AG10803 (cell line): ENCODE measurements at places on chromosomes 16 and 17.

- no peak for DNase-seq
These were observed 2448.7 kb downstream of the TP53TG3F start for GRCh38 chr16:35908152-35908551.

GRCh38 chr17:10612957-10613744 is 44.0 kb downstream of the MYH3 start:
- peak; percentile 93 for DNase-seq

DNA sequence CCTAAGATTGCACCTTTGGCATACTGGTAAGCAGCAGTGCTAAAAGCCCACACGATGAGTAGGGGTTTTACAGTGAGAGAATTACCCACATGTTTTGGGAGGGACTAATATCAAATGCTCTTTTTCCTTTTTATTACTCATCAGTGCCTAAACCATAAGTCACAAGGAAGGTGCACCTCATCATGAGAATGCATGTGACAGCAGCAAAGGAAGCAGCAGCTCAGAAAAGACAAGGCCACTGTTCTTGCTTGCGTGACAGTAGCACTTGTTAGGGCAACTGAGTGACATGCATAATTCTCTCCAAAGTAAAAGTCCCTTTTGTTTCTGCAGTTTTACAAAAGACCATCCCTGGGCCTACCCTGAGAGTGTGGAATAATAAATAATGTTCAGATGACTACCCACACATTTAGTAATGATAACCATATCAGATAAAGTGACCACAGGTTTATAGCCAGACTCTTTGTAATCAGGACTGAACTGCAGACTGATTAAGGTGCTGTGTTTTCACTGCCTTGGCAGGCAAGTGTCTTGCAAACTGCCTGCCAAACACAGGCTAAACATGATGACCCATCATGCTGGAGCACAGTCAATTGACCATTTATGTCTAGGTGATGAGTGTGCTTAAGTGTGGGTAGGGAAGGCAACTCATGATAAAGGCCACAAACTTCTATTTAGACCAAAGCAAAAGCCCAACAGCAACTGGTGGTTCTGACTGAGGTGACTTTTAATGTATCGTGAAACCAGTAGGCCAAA is 1751.4 kb downstream of the TP53TG3F start:
- no peak for DNase-seq

DNA sequence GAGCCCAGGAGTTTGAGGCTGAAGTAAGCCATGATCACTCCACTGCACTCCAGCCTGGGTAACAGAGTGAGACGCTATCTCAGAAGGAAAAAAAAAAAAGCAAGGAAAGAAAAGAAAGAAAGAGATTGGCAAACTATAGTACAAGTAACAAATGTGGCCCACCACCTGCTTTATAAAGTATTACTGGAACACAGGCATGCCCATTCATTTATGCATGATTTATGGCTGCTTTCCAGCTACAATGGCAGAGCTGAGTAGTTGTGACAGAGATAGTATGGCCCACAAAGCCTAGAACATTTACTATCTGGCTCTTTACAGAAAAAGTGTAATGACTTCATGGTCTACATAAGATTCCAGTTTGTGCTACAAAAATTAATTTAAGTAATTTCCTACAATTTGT is 23.6 kb downstream of the C16orf87 start:
- DNase-seq = no peak

- no peak for DNase-seq
These were observed 3.0 kb downstream of the SALL1 start for GRCh38 chr16:51147776-51148677.

GRCh38 chr16:86484240-86484639 is 26.1 kb upstream of the FOXF1 start:
- no peak for DNase-seq

- no peak for DNase-seq
These were observed 37.4 kb downstream of the SHISA6 start for GRCh38 chr17:11278186-11278991.

DNA sequence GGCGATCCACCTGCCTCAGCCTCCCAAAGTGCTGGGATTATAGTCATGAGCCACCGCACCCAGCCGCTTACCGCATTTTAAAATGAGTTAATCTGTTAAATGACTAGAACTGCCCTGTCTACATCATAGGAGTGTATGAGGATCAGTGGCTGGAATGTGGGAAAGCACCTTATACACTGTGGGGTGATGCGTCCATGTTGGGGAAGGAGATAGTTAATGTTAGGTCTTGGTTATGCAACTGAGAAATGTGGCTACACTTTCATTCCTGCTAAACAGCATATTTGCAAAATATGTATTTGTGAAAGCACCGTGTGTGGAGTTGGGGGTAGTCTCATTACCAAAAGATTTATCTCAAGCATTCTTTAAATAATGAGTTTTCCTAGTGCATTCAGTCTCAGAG is 107.6 kb downstream of the SPACA3 start:
- DNase-seq = no peak

DNA sequence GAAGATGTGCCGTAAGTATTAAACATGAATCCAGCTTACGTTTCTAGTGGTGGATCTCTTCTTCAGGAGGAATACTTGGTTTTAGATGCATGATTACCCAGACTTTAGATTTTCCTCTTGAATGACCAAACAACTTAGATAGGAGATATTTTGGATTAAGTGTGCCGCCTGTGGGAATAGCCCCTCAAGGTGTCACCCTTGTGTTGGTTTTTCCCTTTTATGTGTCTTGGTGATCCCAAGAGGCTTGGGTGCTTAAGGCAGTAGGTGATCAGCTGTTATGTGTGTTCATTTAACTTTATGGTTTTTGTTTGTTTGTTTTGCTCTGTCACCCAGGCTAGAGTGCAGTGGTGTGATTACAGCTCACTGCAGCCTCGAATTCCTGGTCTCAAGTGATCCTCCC is 115.1 kb downstream of the PPM1E start:
- no peak for DNase-seq

DNA sequence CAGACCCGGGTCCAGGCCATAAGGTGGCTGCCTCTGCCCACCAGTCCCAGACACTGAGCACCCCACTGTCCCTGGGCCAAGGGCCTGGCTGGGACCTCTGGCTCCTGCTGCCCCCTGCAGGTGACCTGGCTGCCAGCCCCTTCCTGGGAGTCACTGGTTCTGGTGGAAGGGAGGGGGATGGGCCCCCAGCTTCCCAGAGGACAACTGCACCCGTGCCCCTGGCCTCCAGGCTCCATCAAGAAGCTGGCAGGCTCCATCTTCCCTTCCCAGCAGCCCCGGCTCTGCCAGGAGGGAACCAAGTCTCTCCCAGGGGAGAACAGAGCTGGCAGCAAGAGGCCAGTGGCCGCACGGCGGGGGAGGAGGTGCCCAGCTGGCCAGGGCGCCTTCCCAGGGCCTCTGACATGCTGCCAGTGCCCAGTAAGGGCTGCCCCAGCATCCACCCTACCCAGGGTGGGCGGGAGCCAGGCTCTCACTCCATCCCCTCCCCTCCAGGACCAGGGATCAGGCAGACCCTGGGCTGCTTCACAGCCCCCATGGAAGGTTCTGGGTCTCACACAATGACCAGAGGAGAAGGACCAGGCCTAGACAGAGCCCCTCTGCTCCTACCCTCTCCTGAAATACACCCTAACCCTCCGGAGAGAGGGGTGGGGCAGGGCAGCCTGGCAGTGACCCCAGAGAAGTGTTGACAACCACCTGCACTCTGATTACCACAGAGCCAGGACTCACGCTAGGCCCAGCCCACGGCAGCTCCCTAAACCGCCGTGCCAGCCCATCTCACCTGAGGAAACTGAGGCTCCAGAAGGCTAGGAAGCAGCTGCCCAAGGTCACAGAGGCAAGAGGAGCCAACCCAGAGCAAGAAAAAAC is 3.6 kb downstream of the CLUH start:
- no peak for DNase-seq

GRCh38 chr16:46673320-46674013 is 15.5 kb downstream of the VPS35 start:
- peak; percentile 56 for DNase-seq

- DNase-seq = no peak
These were observed 116.5 kb downstream of the BANP start for GRCh38 chr16:88067530-88068411.

DNA sequence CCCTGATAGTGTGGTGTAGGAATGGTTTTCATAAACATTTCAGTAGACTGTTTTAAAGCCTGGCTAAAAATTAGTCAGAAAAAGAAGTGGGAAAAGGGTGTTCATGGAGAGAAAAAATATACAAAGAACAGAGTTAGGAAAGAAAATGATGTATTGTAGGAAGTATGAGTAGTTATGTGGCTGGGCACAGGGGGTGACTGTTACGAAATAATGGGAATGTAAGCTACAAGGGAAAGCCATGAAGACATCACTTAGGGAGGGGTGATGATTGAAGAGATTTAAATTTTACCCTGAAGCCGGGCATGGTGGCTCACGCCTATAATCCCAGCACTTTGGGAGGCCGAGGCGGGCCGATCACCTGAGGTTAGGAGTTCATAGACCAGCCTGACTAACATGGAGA is 55.3 kb downstream of the NUP88 start:
- peak; percentile 81 for DNase-seq

- no peak for DNase-seq
These were observed 21.4 kb upstream of the ZFPM1 start for GRCh38 chr16:88431651-88432050.

- no peak for DNase-seq
These were observed 724.1 kb upstream of the SOX9 start for GRCh38 chr17:71396711-71397110.

GRCh38 chr17:30443721-30444120 is 33.5 kb upstream of the GOSR1 start:
- DNase-seq = no peak

DNA sequence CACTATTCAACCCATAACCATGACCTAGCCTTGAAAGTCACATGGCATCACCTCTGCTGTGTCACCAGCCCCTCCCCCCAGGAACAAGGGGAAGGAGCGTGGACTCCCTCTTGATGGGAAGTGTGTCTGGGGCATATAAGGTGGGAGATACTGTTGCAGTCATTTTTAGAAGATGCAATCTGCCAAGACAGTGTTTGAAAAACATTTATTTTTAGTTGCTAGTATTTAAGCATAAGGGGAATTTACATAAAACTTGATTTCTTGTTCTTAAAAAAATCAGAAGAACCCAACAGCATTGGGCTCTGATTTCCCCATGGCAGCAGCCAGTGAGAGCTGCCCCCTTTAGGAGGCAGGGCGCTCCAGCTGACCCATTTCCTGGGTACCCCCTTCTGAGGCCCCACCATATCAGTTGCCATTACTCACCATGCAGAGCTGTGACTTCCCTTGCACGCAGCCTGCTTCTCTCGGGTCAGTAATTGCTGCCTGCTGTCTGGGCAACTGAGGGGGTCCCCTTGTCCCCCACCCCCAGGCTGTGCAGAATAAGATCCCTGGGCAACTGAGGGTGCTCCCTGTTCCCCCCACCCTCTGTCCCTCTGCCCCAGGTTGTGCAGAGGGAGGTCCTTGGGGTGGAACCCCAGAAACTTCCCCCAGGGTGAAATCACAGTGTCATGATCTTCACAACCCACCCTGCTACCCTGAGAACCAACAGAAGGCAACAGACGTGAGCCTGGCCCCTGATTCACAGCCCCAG is 11.8 kb upstream of the CDC42EP4 start:
- DNase-seq = no peak

GRCh38 chr16:3787924-3788661 is 70.8 kb upstream of the TRAP1 start:
- DNase-seq = no peak
